ENCODE measurements at places on chromosomes 7 and 10. TPM values are rescaled to one million over a fixed set of nuclear protein-coding genes. Genes with fewer than 3 reads are reported as not detected.

The IGFBP3 gene
- 118 TPM for total RNA-seq

The ABCB1 gene
- 0.02 TPM for total RNA-seq

The SNCG gene
- 12.3 TPM for total RNA-seq

The IKZF1 gene
- total RNA-seq: not detected

The KCNH2 gene
- total RNA-seq: 3.3 TPM

The SPDYE1 gene
- total RNA-seq: not detected

The PDAP1 gene
- 180 TPM for total RNA-seq

The SMKR1 gene
- 10.4 TPM for total RNA-seq

The SPDYE18 gene
- not detected for total RNA-seq

The AKR1C8 gene
- total RNA-seq: not detected

The TAC1 gene
- not detected for total RNA-seq

The CHAT gene
- total RNA-seq: not detected

The GRM3 gene
- not detected for total RNA-seq

The OLAH gene
- 0.77 TPM for total RNA-seq

The CAMK2B gene
- total RNA-seq: 0.12 TPM

The ASZ1 gene
- total RNA-seq: not detected

The KCNMA1 gene
- total RNA-seq: 43.5 TPM

The UFSP1 gene
- 4.3 TPM for total RNA-seq

The TAS2R41 gene
- not detected for total RNA-seq

The STAM gene
- 23.4 TPM for total RNA-seq

The MRPS16 gene
- total RNA-seq: 179 TPM

The SFRP5 gene
- 2.7 TPM for total RNA-seq

The TNS3 gene
- total RNA-seq: 86.6 TPM

The VAX1 gene
- 1.3 TPM for total RNA-seq

The TAS2R38 gene
- total RNA-seq: not detected

The CALCR gene
- not detected for total RNA-seq
